ENCODE measurements at places on chromosomes 6 and 20.

DNA sequence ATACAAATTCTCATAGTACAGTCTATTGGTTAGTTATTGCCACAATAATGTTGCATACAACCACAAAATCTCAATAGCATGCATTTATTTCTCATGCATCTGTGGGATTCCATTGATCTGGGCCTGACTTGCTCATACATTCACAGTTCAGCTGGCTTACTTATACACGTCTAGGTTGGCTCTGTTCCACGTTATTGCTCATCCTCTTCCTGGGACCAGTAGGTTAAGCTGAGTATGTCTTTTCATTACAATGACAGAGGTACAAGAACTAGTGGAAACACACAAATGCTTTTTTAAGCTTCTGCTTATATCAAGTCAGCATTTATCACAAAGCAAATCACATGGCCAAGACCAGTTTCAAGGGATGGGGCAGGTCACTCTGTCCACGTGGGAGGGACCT, 485.3 kb upstream of the BTBD3 start:
- no peak for DNase-seq

DNA sequence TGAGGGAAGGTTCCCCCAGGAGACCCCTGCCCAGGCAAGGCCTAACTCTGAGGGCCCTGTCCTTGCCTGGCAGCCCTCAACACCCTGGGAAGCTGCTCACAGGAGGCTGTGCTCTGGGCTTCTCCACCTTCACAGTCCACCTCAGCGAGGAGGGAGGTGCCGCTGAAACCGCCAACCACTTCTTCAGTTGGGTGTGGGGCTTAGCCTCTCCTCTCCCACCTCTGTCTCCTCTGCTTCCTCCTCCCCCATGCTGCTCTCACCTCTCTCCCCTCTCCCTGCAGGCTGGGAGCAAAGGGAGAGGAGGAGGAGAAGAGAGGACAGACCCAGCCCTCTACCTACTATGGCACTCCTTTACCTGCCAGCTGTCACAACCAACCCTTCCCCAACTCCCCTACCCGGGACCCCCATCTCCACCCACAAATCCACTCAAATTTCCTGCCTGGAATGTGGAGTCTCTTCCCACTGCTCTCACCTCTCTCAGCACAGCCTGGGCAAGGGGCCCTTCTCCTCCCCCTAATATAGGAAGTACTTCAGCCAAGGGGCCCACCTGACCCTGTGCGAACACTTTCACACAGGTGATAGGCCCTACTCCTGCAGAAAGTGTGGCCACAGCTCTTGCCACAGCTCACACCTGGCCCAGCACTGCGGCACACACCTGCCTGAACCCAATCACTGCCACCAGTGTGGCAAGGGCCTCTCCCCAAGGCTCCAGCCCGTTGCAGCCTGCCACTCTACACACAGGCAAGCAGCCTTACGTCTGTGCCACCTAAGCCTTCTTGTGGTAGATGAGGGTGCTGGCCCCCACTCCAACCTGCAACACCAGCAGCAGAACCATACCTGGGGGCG, 7.2 kb downstream of the RING1 start:
- DNase-seq, result no peak

- DNase-seq, result no peak
Measured at GRCh38 chr20:52210037-52210990, 18.7 kb upstream of the ZFP64 start.

DNA sequence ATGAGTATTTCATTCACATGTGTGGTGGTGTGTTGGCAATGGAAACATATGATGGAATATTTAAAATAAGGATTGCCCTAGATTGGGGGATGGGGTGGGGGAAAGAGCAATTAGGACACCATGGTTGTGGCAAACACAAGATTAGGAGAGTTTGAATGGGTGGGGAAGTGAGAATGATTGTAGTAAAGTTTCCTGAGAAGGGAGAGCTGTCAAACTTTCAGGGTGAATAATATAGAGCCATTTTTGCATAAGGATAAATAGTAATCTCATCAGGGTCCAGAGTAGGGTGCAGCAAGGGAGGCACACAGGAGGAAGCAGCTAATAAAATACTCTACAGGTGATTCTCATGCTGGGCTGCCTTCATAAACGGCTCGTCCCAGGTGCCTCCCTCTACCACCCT, 294.9 kb upstream of the MARCKS start:
- DNase-seq, result no peak

DNA sequence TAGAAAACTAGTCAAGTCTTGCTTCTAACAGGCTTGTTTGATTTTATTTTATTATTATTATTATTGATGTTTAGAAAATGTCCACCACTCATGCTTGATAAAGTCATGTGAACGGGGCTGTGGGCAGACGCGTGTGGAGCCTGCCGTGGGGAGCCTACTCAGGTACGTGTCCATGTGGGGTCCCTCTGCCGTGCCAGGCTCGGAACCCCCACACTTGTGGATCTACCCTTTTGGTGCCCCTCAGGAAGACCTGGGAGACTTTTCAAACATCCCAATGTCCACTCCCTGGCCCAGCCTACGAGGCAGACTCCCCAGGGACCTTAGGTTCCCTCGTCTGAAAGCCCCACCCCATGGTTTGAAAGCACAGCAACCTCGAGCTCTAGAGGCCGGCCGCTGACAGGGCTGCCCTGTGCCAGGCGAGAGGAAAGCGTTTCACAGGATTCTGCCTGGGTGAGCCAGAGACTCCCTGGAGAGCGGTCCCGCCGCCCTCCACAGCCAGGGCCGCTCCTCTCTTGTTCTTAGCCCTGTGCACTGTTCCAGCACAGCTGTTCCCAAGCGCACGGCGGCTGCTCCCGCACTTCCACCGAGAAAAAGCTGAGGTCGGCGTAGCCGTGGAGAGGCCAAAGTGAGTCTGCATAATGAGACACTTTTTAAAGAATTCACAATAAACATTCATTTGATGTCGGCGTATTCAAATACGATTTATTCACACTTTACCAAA, 249.7 kb downstream of the TTLL2 start:
- no peak for DNase-seq

DNA sequence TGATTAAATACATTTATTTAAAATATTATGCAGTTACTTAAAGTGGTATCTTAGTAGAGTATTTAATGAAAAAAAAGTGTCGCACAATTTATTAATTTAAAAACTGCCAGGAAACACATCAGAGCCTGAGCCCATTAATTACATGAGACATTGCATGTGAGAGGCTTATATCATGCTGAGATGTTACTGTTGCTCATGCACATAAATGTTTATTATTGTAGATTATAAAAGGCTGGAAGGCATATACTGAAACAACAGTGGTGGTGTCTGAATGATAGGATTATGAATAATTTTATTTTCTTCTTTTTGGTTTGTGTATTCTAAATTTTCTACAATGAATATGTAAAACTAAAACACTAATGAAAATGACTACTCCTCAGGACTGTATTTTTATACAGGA, 45.7 kb upstream of the TXNDC5 start:
- no peak for DNase-seq

DNA sequence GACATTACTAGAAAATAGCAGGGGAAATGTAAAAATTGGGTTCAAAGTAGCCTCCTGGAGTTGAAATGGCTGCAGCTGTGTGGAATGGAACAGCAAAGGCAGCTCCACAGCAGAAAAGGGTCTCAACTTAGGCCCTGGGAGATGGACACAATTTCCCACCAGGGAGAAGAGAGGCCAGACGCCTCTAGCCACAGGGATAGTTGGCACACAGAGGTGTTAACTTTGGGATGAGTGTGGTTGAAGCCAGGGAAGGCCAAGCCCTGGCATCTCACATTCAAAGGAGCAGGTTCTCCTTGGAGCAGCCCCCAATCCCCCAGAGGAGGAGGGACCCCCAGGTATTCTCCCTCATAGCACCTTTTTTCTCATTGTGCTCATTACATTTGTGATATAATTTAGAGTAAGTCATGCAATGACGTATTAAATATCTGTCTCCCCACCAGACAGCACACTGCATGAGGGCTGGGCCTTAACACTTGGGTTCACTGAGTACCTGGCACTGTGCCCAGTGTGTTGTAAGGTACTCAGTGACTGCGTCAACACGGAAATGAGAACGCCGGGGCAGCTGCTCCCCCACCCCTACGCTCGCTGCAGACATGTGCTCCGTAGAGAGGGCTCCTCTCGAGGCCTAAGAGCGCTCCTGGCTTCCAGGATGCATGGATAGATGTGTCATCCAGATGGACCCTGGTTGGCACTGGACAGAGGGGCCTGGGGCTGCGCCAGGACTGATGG, 76.0 kb upstream of the CD93 start:
- no peak for DNase-seq

GRCh38 chr6:18022398-18023231, 35.2 kb upstream of the KIF13A start:
- DNase-seq, result no peak

GRCh38 chr6:79005024-79005423, 73.0 kb downstream of the PHIP start:
- no peak for DNase-seq

GRCh38 chr6:110755411-110755834, 59.8 kb downstream of the CDK19 start:
- DNase-seq, result no peak

DNA sequence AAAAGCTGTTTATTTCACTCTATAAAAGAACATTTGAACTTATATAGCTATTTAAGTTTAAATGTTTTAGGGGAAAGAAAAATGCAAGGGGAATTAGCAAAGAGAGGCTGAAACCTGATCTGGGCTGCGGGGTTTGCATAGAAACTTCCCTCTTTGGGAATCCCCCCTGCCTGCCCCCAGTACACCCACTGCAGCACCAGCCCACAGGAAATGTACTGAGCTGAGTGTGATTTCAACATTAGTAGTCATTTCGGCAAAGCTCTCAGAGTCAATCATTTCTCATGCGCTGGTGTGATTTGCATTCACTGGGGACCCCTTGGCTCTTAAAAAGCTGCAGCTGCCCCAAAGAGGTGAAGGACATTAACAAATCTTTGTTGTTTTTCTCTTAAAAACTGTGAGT, 859.4 kb downstream of the MAFB start:
- DNase-seq, result peak; percentile 25

DNA sequence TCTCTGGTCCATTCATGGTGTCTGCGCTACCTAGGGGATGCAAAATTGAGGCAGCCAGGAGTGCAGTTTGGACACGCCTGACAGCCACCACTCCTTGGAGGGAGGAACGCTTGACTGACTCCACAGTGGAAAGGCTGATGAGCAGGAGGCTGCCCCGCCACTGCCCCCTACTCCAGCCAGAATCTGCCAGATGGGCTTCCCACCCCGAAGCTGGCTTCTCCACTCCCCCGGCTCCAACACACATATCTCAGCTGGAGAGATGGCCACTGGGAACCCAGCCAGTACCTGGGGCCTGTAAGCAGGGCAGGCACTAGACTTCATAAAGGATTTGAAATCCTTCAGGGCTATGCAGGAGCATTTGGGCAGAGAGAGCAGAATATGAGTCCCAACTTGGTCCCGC, 51.4 kb upstream of the BLCAP start:
- no peak for DNase-seq

- no peak for DNase-seq
Measured at GRCh38 chr20:14956026-14956425, 618.6 kb upstream of the FLRT3 start.

DNA sequence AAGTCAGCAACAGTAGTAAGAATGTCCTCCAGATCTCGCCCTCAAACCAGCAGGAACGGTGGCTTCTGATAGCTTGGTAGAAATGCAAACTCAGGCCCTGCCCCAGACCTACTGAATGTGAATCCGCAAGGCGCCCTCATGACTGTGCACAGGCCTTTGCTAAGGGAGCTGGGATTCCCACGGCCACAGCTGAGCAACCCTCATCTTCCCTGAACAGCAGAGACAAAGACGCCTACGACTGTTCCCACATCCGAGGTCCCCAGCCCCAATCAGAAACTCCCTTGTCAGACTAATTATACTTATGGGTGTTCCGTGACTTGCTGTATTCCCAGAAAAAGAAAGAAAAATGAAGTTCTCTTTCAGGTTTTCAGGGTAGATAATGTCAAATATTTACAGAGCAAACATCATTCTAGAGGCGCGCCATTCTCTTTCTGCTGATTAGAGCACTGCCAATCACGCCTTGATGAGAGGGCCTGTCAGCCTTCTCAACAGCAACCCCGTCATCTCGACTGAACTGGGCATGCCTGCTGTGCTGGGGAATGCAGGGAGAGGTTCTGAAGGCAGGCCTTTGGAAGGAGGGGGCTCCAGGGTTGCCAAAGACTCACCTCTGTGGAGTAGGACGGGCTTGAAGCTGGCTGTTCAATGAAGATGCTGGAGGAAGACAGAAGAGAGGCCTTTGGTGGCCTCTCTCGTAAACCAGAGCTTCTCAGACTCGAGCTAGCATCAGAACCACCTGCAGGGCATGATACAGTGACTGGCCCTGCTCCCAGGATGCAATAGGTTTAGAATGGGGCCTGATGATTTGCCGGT, 79.9 kb downstream of the ZNF217 start:
- no peak for DNase-seq

GRCh38 chr6:70956451-70957283, at the start of gene B3GAT2:
Gene B3GAT2 (minus strand): TSS chr6:70957060. CDS start chr6:70956429, 631 bp downstream.
- no peak for DNase-seq

DNA sequence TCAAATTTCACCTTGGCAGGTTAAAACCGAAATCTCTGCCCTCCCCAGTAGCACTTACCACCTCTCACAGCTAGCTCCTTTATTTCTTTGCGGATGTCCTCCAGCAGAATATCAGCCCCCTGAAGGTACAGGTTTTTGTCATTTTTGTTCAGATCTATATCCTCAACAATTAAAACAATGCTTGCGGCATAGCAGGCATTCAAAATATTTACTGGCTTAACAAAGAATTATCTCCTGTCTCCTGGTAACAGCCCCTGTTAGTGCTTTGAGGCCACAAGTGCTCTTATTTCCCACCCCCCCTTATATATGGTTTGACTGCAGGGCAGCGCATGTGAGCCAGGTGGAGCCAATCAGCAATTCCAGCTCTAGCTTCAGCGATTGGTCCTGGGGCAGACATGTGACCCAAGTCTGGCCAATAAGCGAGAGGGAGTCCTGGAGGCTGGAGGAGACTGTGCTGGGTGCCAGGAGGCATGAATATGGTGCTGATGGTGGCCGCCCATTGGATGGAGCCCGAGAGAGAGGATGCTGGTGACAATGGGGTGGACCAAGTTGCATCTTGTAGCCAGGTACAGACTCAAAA, 21.0 kb downstream of the SULF2 start:
- DNase-seq, result no peak

DNA sequence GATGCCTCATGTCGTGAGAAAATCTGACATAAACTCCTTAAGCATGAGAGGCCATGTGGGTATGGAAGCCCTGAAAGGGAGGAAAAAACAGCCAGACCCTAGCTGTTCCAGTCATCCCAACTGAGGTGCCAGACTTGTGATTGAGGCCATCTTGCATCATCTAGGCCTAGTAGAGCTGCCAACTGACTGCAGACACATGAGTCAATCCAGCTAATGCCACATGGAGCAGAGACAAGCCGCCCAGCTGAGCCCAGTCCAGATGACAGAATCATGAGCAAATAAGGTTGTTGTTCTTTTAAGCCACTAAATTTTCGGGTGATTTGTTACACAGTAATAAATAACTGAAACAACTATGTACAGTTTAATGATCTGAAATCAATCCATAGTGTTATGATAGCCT, 680.9 kb downstream of the MAFB start:
- no peak for DNase-seq

GRCh38 chr6:3398165-3398562, 58.7 kb downstream of the SLC22A23 start:
- DNase-seq, result no peak

- DNase-seq, result peak; percentile 76
Measured at GRCh38 chr6:25017932-25018567, 82.3 kb upstream of the RIPOR2 start.
